ENCODE measurements at places on chromosomes 13 and 19. TPM values are rescaled to one million over a fixed set of nuclear protein-coding genes. Genes with fewer than 3 reads are reported as not detected.

The FCHO1 gene
- total RNA-seq = 30.0 TPM

The KLF5 gene
- total RNA-seq = 2.8 TPM

The STAP2 gene
- total RNA-seq = 0.69 TPM

The THSD1 gene
- total RNA-seq = 12.7 TPM

The ETFB gene
- total RNA-seq = 54.9 TPM

The NKG7 gene
- total RNA-seq = 0.46 TPM

The PSG6 gene
- not detected for total RNA-seq

The CD209 gene
- 0.69 TPM for total RNA-seq

The GJA3 gene
- total RNA-seq = not detected

The ATP8B3 gene
- total RNA-seq = 0.69 TPM

The CADM4 gene
- 93.2 TPM for total RNA-seq

The ZGLP1 gene
- 1.6 TPM for total RNA-seq

The GPR4 gene
- total RNA-seq = 0.23 TPM

The PTH2 gene
- total RNA-seq = not detected

The LYPD3 gene
- 0.46 TPM for total RNA-seq

The KXD1 gene
- 25.8 TPM for total RNA-seq

The KLK5 gene
- 0.69 TPM for total RNA-seq

The ZNF552 gene
- 12.0 TPM for total RNA-seq

The ADGRE3 gene
- not detected for total RNA-seq

The ZNF534 gene
- total RNA-seq = 2.8 TPM

The RFPL4AL1 gene
- total RNA-seq = not detected

The TGFBR3L gene
- not detected for total RNA-seq

The SULT2A1 gene
- not detected for total RNA-seq

The DIAPH3 gene
- 11.3 TPM for total RNA-seq

The KIR2DL1 gene
- total RNA-seq = not detected

The SPACA4 gene
- total RNA-seq = not detected

The IGFL2 gene
- 0.92 TPM for total RNA-seq
